ENCODE measurements at places on chromosomes 5 and 9. TPM values are rescaled to one million over a fixed set of nuclear protein-coding genes. Genes with fewer than 3 reads are reported as not detected.

DCAF12 gene
- 45.4 TPM for total RNA-seq

SPATA31E1 gene
- total RNA-seq, result not detected

DNA sequence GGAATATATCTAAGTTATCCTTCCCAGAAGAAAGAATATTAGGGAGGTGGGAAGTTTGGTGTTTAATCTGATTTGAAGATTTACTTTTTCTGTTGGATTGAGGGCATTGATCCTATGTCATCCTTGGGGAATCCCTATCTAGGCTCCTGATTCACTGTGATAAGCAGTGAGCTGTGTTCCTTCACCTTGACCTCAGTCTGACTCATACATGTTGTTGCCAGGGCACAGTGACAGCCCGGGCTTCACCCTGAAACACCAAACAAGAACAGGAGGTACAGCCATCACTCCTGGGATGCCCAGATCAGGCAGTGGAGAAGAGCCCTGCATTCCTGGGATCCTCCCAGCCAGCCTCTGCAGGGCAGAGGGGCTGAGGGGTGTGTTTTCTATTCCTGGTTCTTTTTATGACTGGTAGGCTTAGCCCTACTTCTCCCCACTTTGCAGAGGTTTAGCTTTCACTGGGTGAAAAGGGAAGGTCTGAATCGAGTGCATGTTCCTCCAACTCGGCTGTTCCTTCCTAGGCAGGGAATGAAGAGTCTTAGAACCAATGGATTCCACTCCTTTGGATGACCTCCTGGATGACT lies 3.1 kb upstream of the FAM53C start:
- H3K27ac ChIP-seq, result peak overlapping the region; percentile 46
- no peak for DNase-seq
- no peaks in the 10 kb centered on the region for H3K27me3 ChIP-seq
- peaks cover 45% of the 10 kb centered on the region for H3K4me1 ChIP-seq

- no peak for DNase-seq
- no peaks in the 10 kb centered on the region for H3K27me3 ChIP-seq
- no peak overlapping the region for H3K27ac ChIP-seq
- no peak overlapping the region for H3K4me3 ChIP-seq
- H3K4me1 ChIP-seq, result no peaks in the 10 kb centered on the region
These were observed 65.2 kb upstream of the PAPPA start for GRCh38 chr9:116088396-116088795.

DNA sequence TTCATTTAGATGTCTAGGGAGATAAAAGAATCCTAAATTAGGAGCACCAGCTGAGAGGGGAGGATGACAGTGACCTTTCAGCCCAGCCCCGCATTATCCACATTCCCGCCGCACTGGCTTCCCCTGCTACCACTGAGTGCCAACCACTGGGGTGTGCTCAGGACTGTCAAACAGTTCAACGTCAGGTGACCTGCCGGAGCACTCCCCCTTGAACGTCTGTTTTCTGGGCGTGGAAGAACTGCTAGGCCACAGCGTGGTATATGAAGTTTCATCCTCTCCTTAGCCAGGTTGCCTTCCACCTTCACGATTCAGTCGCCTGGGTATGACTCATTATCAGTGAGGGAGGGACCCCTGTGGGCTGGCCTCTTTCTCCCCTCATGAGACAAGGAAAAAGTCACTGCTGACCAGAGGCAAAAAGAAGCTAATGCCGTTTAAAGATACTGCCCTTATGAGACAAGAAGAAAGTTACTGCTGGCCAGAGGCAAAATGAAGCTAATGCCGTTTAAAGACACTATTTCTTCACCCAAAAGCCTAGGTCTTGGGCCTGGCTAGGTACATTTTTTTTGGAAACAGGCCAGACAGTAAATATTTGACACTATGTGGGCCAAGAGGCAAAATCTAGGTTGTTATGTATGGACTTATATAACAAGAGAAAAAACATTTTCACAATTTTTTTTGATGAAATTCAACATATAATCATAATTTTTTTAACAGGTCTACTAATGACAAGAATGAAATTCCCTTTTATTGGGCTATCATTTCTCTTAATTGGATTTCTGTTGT lies 4.6 kb downstream of the NMRK1 start:
- peak; percentile 23 for DNase-seq
- H3K4me1 ChIP-seq, result peaks cover 42% of the 10 kb centered on the region
- H3K4me3 ChIP-seq, result no peak overlapping the region
- peaks cover 37% of the 10 kb centered on the region for H3K36me3 ChIP-seq
- H3K27ac ChIP-seq, result peak overlapping the region; percentile 65

DNA sequence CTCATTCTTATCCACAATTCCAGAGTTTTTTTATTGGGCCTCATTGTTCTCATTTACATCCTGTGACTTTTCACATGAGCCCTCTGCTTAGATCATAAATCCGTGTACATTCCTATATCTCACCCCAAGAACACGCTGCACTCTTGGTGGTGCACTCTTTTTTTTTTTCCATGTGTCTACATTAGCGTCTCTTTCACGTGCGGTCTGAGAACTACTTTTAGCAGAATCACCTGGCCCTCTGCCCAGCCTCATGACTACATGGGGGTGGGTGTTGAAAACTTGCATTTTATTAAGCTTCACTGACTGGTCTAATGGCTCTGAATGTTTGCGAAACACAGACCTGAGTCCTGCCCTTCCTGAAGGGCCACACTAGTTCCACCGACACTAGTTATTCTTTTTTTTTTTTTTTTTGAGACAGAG lies 18.6 kb downstream of the C9orf57 start:
- peaks cover 2% of the 10 kb centered on the region for H3K4me1 ChIP-seq
- H3K36me3 ChIP-seq, result no peaks in the 10 kb centered on the region
- no peak overlapping the region for H3K27ac ChIP-seq
- H3K4me3 ChIP-seq, result no peak overlapping the region

- H3K4me3 ChIP-seq, result no peak overlapping the region
- no peak overlapping the region for H3K27ac ChIP-seq
- peaks cover 24% of the 10 kb centered on the region for H3K4me1 ChIP-seq
- peaks cover 9% of the 10 kb centered on the region for H3K36me3 ChIP-seq
These were observed 15.1 kb upstream of the ZCCHC7 start for GRCh38 chr9:37105234-37105633.

GRCh38 chr9:74570879-74571512 lies 73.9 kb downstream of the RORB start:
- no peaks in the 10 kb centered on the region for H3K4me1 ChIP-seq
- no peak overlapping the region for H3K27ac ChIP-seq
- H3K36me3 ChIP-seq, result no peaks in the 10 kb centered on the region
- H3K27me3 ChIP-seq, result no peaks in the 10 kb centered on the region

GRCh38 chr9:23551311-23551721 lies 274.7 kb downstream of the ELAVL2 start:
- no peaks in the 10 kb centered on the region for H3K27me3 ChIP-seq
- no peaks in the 10 kb centered on the region for H3K36me3 ChIP-seq
- no peak for DNase-seq
- no peak overlapping the region for H3K4me3 ChIP-seq
- no peaks in the 10 kb centered on the region for H3K4me1 ChIP-seq

GRCh38 chr5:159286420-159287035 lies 23.4 kb downstream of the UBLCP1 start:
- H3K27ac ChIP-seq, result no peak overlapping the region
- peaks cover 8% of the 10 kb centered on the region for H3K36me3 ChIP-seq
- no peak overlapping the region for H3K4me3 ChIP-seq
- H3K27me3 ChIP-seq, result no peaks in the 10 kb centered on the region
- H3K4me1 ChIP-seq, result no peaks in the 10 kb centered on the region

STARD4 gene
- 33.7 TPM for total RNA-seq

DNA sequence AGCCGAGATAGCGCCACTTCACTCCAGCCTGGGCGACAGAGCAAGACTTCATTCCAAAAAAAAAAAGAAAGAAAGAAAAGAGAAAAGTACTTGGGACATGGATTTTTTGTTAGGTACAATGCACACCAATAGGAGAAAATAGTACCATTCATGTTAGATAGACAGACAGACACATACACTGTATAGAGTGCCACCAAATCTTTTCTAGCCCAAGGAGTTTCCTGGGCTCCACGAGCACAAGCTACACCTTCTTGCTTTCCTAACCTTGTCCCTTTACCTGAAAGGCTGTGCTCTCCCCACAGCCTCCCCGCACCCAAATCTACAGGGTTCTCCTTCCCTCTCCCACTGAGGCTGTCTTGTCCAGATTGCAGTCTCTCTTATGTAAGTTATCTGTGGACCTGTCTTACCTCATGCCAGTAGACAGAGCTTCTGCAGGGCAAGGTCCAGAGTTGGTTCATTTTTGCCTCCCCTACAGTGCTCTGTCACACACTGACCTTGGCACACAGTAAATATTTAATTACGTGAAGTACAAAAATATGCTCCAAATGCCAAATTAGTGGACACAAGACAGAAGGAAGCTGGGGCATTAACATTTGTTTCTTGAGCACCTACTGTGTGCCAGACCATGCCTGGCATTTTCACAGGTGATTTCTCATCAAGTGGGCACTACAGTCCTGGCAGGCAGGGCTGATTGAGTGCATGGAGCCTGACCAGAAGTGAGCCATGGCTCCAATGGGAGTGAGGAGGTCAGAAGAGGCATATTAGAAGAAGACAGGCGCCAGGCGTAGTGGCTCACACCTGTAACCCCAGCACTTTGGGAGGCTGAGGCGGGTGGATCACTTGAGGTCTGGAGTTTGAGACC lies 5.9 kb downstream of the ALAD start:
- no peak overlapping the region for H3K27ac ChIP-seq
- no peak for DNase-seq
- H3K27me3 ChIP-seq, result no peaks in the 10 kb centered on the region
- peaks cover 17% of the 10 kb centered on the region for H3K4me1 ChIP-seq
- no peak overlapping the region for H3K4me3 ChIP-seq

GRCh38 chr5:149110406-149110805 lies 30.9 kb upstream of the ABLIM3 start:
- H3K4me1 ChIP-seq, result no peaks in the 10 kb centered on the region
- DNase-seq, result no peak
- H3K36me3 ChIP-seq, result no peaks in the 10 kb centered on the region
- H3K27me3 ChIP-seq, result peaks cover 8% of the 10 kb centered on the region

DNA sequence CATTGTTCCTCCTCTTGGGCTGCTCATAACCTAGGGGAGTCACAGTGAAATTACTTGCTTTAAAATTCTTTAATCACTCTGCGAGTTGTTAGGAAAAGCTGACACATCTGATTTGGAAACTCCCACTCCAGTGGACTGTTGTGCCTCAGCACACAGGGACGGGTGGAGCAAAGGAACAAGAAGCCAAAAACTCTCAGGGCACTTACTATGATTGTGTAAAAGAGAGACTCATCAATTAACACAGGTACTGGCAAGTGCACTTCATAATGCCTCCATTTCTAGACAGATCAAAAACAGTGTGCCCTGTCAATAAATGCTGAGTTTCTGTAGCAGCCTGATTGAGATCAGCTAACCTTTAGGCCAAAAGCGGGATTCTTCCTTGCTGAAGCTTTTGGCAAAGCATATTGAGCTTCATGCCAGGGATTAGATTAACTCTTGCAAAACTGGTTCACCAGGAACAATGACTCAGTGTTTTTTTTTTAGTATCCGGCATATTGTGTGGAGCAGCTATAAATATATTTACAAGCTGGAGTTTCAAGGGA lies 55.9 kb downstream of the TMC1 start:
- H3K4me3 ChIP-seq, result no peak overlapping the region
- no peaks in the 10 kb centered on the region for H3K36me3 ChIP-seq
- peaks cover 5% of the 10 kb centered on the region for H3K4me1 ChIP-seq
- DNase-seq, result no peak
- H3K27ac ChIP-seq, result no peak overlapping the region

GRCh38 chr5:112861638-112861985 lies 525 bp downstream of the SRP19 start:
- H3K4me1 ChIP-seq, result peaks cover 45% of the 10 kb centered on the region
- peak overlapping the region; percentile 98 for H3K4me3 ChIP-seq
- no peak for DNase-seq
- H3K36me3 ChIP-seq, result peaks cover 24% of the 10 kb centered on the region
- peak overlapping the region; percentile 97 for H3K27ac ChIP-seq

FCN2 gene
- not detected for total RNA-seq

C5 gene
- 2.8 TPM for total RNA-seq

GRCh38 chr5:126115059-126115629 lies 308.1 kb upstream of the GRAMD2B start:
- no peak overlapping the region for H3K4me3 ChIP-seq
- DNase-seq, result no peak
- no peaks in the 10 kb centered on the region for H3K27me3 ChIP-seq

GRCh38 chr5:2909035-2909434 lies 157.6 kb upstream of the IRX2 start:
- no peak overlapping the region for H3K27ac ChIP-seq
- no peak for DNase-seq
- no peaks in the 10 kb centered on the region for H3K36me3 ChIP-seq
- H3K4me1 ChIP-seq, result no peaks in the 10 kb centered on the region

DNA sequence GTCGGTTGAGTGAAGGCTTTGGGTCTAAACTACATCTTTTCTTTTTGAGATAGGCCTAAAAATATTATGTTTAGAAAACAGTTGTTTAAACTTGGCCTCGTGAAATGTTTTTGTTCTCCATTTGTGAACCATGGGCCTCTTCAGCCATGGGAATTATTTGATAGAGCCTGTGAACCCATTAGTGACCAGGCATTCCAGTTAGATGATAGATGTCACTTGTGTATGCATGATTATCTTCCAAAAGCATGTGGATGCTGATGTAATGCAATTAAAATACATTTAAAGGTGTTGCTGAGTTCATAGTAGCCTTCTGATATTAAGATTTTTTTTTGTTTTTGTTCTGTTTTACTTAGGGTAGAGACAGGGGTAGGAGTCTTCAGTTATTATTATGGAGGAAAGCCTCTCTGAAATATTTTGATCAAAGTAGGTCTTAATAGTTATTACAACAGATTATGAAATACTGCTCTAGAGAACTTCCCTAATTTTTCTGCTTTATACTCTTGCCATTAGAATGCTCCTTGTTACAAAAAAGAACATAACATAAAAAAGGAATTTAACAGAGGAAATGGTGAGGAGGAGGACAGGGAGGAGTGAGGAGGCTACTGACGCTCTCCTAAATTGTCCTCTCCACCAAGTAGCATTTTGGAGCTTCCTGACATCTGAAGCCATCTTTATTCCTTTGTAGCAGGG lies 32.9 kb downstream of the CPEB4 start:
- no peaks in the 10 kb centered on the region for H3K27me3 ChIP-seq
- H3K4me1 ChIP-seq, result peaks cover 2% of the 10 kb centered on the region

DNA sequence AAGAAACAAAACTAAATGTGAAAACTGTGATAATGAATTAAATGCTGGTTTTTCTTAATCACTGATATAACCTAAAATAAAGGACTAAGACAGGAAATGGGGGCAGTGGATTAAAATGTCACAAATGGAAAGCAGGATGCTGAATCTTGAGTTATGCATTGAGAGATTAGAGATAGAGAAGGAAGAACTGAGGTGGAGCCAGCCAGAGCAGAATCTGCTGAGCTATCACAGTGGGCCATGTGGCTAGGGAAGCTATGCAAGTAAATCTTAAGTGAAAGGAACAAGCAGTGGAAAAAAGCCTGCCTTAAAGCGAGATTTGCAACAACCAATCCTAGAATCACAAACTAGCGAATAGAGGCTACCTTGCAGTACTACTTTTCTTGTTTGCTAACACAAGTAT lies 188.5 kb upstream of the RASA1 start:
- H3K27me3 ChIP-seq, result no peaks in the 10 kb centered on the region
- DNase-seq, result peak; percentile 10
